ENCODE measurements at places on chromosomes 5 and 9.

DNA sequence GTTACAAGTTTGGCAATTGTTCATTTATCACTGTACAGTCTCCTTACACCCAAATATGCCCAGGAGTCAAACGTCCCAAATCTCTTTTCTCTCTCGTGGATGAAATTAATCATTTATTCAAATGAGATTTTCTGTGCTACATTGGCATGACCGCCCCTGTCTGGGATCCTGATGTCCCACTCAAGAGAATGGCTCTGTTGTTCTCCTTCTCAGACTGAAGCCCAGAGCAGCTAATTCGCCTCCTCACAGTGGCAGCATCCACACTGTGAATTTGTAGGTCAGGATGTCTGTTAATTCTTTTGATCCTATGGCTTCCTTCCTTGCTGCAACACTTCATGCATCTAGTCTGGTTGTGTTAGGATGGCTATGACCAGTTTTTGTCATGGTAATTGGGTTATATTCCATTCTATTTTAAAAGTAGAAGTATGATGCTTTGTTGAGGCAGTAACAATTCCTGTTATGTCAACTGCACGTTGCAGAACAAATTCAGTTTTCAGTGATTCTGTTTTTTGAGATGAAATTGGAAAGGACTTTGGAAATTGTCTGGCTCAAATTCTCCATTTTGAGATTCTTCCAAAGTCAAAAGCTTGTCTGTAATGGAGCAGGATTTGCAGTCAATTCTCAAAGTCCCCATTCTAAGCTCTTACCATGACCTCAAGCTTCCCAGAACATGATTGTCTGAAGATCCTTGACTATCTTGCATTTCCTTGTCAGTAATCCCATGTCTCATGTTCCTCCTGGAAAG, 141.5 kb upstream of the GAS1 start:
- DNase-seq = no peak

- DNase-seq = no peak
These were observed 279.4 kb downstream of the CWC27 start for GRCh38 chr5:65047948-65048690.

DNA sequence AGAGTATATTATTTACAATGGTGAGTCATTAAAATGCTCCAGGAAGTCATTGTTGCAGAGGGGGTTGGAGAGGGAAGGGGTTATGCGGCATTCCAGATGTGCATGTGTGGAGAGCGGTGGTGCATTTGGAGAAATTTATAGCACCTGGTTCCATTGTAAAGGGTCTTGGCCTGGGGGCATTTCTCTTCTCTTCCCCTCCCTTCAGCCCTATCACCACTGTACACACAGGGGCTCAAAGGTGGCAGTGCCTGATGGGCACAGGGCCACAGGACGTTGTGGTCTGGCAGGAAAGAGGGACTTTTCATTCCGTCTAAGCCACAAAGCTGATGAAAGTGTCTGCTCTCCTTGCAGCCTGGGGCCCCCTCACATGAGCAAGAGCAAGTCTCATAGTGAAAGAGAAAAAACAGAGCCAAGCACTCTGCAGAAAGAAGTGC, 442.4 kb upstream of the ZNF462 start:
- no peak for DNase-seq

DNA sequence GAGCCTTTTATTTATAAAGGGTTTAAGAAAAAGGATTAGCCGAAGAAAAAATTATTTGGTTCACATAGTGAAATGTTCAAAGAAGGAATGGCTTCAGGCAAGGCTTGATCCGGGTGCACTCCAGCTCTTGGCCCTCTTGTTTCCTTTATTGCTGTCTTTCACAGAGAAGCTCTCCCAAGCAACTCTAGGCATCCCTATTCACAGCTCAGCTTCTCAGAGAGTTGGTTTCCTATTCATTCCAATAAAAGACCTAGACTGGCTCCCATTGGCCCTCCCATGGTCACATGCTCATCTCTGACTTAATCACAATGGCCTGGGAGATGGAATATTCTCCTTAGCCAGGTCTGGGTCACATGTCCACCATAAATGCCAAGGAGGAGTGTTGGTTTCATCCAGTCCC, 9.4 kb upstream of the FGFR4 start:
- DNase-seq = no peak

- DNase-seq = no peak
These were observed 154.4 kb downstream of the MAN2A1 start for GRCh38 chr5:109844148-109844547.

- no peak for DNase-seq
These were observed 14.2 kb downstream of the AP3S1 start for GRCh38 chr5:115855959-115856358.

GRCh38 chr9:105065098-105066088, 137.4 kb upstream of the ABCA1 start:
- DNase-seq = no peak

DNA sequence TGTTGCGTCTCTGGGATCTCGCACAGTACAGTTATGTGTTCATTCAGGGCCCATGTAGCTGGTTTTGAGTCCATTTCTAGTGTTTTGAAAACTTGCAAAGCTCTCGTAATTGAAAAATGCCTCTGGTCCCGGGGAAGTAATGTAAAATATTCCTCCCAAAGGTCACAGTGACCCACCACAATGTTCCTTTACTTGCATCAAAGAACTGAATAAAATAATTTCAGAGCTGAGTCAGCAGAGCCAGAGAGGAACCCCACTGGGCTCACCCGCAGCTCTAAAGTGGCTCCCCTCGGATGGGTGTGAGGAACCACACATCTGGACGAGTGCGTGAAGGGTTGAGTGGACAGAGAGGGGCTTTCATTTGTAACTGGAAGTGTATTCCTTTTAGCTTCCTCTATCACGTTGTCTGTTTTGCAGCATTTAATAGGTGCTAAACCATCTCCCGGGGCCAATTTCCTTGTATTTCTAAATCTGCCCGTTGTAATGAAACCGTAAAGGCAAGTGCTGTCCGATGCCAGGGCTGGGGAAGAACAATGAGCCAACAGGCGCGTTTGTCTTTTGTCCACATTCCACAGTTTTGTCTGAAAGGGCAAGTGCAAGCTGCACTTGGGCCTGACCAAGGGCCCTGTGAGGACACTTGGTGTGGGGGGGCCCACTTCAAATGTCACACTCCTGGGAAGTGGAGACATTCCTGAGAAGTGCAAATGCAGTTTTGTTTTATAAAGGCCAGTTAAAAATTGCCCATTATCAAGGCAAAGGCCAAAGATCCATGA, 29.9 kb downstream of the COL5A1 start:
- no peak for DNase-seq

DNA sequence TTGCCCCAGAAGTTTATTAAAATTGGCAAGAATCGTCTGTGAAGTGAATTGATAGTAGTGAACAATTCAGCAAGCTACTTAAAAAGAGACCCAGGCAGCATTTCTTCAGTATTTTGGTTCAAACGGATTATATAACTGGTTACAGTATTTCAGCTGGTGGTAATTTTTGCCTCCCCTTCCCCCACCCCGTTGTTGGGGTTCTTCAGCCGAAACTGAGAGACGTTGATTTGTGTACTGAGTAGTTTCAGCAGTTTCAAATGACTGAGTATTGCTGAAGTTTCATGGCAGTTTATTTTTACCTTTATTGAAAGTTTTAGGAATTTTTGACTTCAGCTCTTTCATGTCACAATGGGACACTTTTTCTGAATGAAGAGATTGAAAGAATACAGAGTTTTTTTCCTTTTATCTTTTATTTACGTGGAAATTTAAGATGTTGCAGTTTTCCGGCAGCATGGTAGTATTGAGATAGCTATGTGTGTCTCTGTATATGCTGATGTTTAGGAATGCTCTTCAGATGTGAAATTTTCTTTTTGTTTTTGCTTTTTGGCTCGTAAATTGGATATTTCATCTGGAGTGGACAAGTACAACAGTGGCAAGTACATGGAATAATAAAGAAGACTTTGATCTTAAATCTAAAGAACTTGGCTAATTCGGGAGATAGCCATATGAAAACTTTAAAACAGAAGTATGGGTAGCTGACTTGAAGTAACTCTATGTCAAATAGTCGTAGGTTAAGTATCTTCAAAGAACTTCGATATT, 1.9 kb downstream of the GPBP1 start:
- DNase-seq = no peak

- DNase-seq = no peak
These were observed 124.7 kb upstream of the RAPGEF1 start for GRCh38 chr9:131864531-131864930.

- peak; percentile 35 for DNase-seq
These were observed 36.5 kb upstream of the LRRC14B start for GRCh38 chr5:154826-155225.

- no peak for DNase-seq
These were observed 317.6 kb downstream of the CWC27 start for GRCh38 chr5:65086234-65086890.

- DNase-seq = no peak
These were observed 655.6 kb upstream of the NUDT12 start for GRCh38 chr5:104218200-104218599.

DNA sequence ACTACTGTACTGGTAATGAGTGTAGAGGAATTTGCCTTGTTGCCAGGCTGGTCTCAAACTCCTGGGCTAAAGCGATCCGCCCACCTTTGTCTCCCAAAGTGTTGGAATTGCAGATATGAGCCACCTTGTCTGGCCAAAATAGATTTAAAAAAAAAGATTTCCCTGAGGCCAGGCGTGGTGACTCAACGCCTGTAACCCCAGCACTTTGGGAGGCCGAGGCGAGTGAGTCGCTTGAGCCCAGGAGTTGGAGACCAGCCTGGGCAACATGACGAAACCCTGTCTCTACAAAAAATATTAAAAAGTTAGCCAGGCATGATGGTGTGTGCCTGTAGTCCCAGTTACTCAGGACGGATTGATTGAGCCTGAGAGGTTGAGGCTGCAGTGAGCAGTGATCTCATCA, 62.5 kb downstream of the IPO11 start:
- DNase-seq = no peak

- DNase-seq = peak; percentile 69
These were observed 59.1 kb upstream of the IER5L start for GRCh38 chr9:129237164-129237611.

- no peak for DNase-seq
These were observed 89.5 kb upstream of the MAP3K1 start for GRCh38 chr5:56725711-56726411.

DNA sequence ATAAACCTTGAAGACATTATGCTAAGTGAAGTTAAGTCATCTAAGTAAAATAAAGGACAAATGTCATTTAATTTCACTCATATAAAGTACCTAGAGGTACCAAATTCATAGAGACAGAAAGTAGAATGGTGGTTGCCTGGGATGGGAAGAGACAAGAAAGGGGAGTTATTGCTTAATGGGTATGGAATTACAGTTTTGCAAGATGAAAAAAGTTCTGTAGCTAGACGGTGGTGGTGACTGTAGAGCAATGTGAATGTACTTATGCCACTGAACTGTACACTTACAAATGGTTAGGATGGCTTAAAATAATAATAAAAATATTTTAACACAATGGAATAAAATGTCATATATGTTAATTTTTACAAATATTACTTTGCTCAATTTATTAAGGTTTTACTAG, 128.0 kb downstream of the MPDZ start:
- DNase-seq = no peak

DNA sequence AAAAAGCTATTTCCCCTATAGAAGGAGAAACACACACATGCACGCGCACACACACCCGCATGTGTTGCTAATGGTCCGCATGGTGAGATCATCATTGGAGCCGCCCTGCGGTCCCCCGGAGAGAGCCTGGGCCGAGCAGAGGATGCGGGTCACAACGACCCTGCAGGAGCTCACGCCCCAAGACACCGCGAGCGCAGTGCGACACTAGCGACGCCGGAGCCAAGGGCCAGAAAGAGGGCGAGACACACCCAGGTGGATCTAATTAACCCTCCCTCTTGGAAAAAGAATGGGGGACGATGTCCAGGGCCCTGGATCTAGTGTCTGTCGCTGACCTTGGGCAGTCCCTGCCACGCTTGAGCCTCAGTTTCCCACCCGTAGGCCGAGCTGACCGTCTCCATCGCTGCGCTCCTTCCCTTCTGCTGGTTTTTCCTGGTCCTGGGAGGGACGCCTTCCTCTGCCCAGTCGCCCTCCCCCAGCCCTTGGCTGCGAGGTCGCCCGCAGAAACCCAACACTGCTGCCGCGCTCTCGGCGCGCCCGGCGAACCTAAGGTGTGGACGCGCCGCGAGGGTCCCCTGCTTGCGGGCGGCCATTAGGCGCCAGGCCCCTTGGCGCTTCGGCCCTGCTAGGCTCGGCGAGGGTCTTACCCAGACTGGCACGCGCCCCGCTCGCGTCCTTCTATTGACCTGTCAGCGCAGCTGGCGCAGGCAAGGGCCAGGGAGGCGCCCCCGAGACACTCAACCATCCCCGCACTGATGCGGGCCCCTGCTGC, 47.5 kb upstream of the RNF20 start:
- DNase-seq = peak; percentile 46

- no peak for DNase-seq
These were observed 134.4 kb downstream of the MRPL36 start for GRCh38 chr5:1665231-1665630.

GRCh38 chr5:82158755-82159413, 119.3 kb downstream of the RPS23 start:
- no peak for DNase-seq

GRCh38 chr9:89032661-89033060, 41.4 kb downstream of the S1PR3 start:
- no peak for DNase-seq

DNA sequence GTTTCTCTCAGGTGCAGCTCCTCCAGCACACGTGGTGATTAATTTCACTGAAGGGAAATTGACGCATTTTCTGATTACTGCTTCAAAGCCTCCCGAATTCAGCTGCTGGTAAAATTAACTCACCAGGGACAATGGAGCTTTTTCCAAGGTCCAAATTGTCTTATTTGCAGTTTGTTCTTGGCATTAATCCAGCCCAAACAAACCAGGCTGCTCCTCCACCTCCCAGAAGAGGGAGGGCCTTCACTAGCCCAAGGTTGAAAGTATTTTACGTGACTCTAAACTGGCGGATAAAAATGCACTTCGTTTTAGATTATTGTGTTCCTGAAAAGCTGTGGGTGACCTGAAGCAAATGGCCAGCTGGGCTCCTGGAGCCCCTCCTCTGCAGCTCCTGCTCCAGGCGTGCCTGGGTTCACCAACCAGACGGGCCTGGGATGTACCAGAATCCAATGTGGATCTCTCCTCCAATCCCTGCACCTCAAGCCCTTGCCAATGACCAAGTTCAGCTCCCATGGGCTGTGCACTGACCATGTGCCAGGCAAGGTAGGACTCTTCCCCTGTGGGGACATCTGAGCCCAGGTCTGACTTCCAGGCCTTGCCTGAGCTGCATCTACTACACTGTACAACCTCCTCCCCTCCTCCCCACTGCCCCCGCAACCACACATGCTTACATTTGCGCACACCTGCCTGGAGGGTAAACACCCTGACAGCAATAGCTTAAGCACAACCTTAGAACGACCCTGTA, 193.4 kb downstream of the CDK5RAP2 start:
- DNase-seq = no peak

All from head of caudate nucleus (tissue), 42 donors.